ENCODE measurements at places on chromosomes 4 and X.
A peak's percentile ranks its signal among the peaks of the same experiment; 100 is the strongest.

DNA sequence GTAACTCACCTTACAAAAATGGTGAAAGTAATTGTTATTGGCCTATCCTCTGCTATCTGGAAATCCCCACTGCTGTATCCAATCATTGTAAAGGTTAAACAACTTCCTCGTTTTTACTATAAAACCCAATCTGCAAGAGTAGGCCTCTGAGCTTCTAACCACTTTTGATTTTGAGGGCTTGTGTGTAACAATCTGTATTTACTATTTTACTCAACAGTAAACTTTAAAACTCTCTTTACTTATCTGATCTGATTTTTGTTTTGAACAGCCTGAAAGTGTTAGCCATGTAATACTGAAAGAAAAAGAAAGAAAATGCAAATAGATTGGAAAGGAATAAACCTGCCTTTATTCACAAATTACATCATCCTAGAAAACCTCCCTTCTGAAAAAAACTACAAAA, 63.1 kb downstream of the SLC10A7 start:
- no peak for DNase-seq

DNA sequence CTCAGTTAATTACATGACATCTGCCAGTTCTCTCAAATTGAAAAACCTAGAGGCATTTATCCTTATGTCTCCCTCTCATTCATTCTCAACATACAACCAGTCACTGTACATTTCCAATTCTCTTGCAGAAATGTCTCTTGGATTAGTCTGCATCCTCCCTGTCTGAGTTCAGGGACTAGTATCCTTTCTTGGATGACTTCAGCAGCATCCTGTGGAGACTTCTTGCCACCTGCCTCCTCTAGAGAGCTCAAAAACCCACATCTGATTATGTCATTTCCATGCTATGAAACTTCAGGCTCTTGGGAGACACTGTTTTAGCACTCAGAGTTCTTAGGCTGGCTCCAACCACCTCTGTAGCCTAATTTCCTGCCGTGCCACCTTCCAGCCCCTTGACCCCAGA, 515.1 kb upstream of the DIPK2B start:
- DNase-seq, result no peak

DNA sequence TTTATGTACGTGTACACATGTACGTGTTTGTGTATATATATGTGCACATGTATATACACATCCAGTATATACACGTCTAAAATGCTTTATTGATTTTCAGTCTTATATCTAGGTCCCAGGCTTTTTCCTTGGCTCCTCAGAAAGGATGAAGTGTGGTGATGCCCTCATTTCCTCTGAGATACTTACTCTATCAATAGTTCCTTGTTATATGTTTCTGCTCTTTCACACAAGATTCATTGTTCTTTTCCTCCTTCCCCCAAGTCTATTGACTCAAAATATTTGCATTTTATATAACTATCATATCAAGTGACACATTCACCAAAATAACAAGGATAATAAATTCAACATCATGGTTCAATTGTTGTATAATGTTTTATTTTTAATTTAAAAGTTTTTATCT, 359.2 kb downstream of the EPHA5 start:
- DNase-seq, result no peak

GRCh38 chrX:154010330-154011087, 9.2 kb downstream of the IRAK1 start:
- DNase-seq, result no peak

- DNase-seq, result no peak
These were observed 25.6 kb downstream of the NR0B1 start for GRCh38 chrX:30283456-30284200.

- no peak for DNase-seq
These were observed 55.4 kb downstream of the CLCN3 start for GRCh38 chr4:169675825-169676224.

GRCh38 chrX:70470850-70471289, 26.2 kb downstream of the DLG3 start:
- no peak for DNase-seq

DNA sequence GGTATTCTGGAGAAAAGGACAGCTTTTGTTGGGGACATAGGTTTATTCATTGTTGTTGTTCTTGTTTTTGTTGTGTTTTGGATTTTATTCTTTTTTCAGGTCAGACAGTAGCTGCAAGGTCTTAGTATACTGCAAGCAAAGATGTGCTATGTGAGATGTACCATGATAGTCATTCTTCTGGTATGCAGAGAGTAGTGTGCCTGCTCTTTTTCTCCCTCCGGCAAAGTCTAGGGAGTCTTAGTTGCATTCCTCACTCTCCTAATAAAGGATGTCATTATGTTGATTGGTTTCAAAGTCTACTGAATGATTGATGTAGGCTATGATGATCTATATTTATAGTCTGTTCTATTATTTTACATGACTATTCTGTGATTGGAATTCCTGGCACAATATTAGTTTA, 119.9 kb upstream of the POF1B start:
- no peak for DNase-seq

GRCh38 chr4:65515646-65516045, 154.6 kb downstream of the EPHA5 start:
- no peak for DNase-seq

DNA sequence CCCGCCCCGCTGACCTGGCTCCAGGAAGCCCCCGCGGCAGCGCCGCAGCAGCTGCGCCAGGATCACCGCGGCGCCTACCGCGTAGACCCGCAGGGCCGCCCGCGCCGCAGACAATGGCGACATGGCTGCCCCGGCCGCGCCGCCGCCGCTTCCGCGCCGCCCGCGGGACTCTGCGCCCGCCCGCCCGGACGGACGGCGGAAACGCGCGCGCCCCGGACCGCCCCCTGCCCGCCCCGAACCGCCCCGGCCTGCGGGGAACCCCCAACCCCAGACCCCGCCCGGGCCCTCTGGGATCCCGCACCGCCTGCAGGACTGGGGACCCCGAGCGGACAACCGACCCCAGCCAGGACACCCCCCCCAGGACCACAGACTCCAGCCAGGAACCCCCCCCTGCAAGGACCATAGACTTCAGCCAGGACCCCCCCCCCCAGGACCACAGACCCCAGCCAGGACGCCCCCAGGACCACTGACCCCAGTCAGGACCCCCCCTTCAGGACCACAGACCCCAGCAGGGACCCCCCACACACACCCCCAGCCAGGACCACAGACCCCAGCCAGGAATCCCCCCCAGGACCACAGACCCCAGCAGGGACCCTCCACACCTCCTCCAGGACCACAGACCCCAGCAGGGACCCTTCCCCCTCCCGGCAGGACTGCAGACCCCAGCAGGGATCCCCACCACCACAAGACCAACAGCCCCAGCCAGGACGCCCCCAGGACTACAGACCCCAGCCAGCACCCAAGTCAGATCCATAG, at the start of the genes DHRSX and ZBED1:
Gene DHRSX, minus strand, starts transcription at position 174 of the 756 bp plus-strand sequence. Its CDS starts 51 bp downstream, at position 123.
Gene ZBED1, minus strand, starts transcription at position 174 of the 756 bp plus-strand sequence. CDS start 10,257 bp downstream, outside the sequence.
- peak; percentile 69 for DNase-seq

GRCh38 chr4:6480534-6481088, 8.2 kb upstream of the PPP2R2C start:
- DNase-seq, result no peak

DNA sequence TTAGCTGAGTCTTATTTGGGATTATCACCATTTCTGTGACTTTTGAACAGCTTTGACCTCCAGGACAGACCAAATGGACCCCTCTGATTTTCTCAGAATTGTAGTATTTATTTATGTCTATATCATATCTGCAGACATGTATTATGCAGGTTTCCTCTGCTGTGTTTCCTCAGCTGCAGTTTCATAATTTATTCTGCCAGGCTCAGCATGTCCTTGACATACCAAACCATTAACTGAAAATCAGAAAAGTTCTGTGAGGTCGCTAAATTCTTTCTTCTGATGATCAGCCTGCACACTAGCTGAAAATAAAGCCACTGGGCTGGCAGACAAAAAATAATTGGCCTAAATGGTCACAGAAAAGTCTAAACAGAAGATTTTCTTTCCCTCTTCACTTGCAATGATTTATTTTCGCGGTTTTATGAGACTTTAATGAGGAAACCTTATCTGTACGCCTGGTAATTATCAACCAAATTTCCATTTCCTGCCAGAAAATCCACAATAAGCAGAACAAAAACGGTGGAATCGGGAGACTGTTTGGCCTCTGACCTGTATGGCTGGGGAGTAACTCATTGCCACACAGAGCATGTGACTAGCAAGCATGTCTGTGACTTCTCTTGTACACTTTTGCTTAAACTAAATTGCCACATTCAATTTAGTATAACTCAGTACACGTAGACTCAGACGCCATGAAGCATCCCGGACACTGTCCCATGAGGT, 150.9 kb downstream of the ENPP6 start:
- DNase-seq, result no peak

DNA sequence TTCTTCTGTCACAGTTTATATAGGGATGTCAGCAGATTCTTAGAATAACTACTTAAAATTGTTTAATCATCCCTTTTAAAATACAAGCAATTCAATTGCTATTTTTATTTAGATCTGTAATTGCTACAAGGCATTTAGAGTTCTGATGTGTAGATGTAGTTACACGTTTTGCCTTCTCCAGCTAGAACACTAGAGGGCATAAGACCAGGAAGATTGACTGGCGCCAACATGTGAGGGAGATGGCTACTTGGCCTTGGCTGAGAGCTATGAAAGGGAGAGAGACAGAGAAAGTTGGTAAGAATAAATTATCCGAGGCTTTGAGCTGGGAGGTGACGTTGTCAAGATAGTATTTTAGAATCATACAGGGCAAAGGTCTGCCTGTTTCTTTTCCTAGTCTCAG, 563.7 kb upstream of the PRKX start:
- DNase-seq, result no peak

- no peak for DNase-seq
These were observed 117.6 kb downstream of the DHRSX start for GRCh38 chrX:2383144-2383543.

GRCh38 chr4:98802770-98803198, 126.1 kb downstream of the EIF4E start:
- no peak for DNase-seq

DNA sequence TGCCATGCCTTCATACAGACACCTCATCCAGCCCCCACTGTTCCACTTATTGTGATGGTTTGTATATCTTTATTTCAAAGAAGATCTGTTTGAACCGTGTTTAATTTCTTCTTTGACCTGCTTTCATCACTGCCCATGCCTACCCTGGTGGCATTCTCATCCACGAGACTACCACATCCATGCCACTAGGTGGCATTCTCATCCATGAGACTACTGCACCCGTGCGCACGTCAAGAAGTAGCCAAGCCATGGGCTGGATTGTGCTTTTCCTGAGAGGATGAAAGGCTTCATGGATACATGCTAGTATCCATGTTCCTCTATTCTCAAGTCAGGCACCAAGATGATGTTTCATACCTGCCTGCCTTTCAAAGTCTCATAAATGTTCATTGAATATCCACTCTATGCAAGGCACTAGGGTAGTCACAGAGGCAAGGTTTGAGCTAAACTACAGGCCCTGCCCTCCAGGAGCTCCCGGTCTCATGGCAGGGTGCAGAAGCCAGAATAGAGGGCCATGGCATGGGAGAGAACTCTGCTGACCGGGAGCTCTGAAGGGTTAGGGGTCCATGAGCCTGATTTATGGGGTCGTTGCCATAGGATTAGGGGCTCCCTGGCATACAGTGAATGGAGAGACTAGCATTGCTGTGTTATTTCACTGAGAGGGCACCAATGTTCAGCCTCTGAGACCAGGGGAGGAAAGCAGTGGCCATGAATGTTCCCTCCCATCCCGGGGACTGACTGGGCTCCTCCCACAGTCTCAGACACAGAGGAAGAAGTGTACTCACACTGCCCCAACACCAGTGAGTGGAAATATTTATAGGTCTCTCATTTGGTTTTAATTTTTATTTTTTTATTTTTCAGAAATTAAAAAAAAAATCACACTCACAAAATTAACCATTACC, 24.8 kb upstream of the EOLA2 start:
- DNase-seq, result no peak

- DNase-seq, result no peak
These were observed 78.9 kb upstream of the RXFP1 start for GRCh38 chr4:158442736-158443135.

DNA sequence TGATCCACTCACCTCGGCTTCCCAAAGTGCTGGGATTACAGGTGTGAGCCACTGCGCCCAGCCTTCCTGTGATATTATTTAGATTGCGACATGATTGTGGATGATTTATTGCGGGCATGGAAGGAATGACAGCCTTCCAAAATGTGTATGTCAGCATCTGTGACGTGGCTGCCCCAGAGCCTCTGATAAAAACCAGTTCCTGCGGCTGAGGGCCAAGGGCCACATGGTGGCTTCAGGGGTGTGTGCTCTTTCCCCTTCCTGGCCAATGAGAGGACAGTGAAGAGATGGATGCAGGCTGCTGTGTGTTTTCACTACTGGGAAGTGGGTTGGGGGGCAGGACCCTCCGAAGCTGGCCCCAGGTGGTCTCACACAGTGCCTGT, 57.4 kb upstream of the HGFAC start:
- no peak for DNase-seq

GRCh38 chr4:167020410-167020809, 213.9 kb downstream of the SPOCK3 start:
- no peak for DNase-seq

GRCh38 chr4:182843808-182844325, 73.3 kb downstream of the DCTD start:
- DNase-seq, result no peak

DNA sequence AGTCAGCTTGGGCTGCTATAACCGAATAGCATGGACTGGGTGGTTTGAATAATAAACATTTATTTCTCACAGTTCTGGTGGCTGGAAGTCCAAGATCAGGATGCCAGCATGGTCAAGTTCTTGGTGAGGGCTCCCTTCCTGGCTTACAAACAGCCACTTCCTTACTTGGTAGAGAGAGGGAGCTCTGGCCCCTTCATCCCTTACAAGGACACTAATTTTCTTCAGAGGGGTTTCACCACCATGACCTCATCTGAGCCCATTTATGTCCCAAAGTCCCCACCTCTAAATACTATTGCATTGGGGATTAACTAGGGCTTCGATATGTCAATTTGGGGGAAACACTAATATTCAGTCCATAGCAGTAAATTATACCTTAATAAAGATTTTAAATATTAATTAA, 61.8 kb downstream of the CLNK start:
- DNase-seq, result no peak

DNA sequence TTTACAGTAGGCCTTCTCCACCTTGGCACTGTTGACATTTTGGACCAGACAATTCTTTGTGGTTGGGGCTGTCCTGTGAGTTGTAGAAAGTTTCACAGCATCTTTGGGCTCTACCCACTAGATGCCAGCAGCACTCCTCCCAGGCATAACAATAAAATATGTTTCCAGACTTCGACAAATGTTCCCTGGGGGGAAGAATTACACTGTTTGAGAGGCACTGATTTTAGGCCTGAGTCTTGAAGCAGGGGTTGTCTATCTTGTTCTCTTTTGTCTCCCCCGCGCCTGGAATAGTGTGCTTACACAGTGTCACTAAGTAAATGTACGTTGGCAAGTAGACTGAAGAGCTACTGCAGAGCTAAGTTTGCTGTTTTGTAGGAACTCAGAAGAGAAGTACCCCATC, 254.4 kb upstream of the BOD1L1 start:
- no peak for DNase-seq

- DNase-seq, result no peak
These were observed 383.6 kb downstream of the ADGRL3 start for GRCh38 chr4:61583696-61584095.

GRCh38 chr4:35943606-35944005, 300.7 kb downstream of the ARAP2 start:
- DNase-seq, result no peak

GRCh38 chr4:161920304-161921052, 243.3 kb downstream of the FSTL5 start:
- DNase-seq, result no peak

Measured in activated CD4-positive, CD25-positive, alpha-beta regulatory T cell treated with anti-CD3 and anti-CD28 coated beads, Interleukin-2, amount 50 U/mL, for 72 hours (primary cell).